ENCODE measurements at places on chromosomes 1 and 21. TPM values are rescaled to one million over a fixed set of nuclear protein-coding genes. Genes with fewer than 3 reads are reported as not detected.

Gene ZMYND12
- total RNA-seq, result 1.4 TPM

Gene AURKAIP1
- total RNA-seq, result 82.6 TPM

Gene OR2G6
- total RNA-seq, result not detected

Gene KCNH1
- 0.19 TPM for total RNA-seq

Gene DNALI1
- total RNA-seq, result 5.0 TPM

Gene OR10J1
- not detected for total RNA-seq

Gene GBP1
- total RNA-seq, result 22.3 TPM

Gene TUT4
- total RNA-seq, result 15.3 TPM

Gene LCE3E
- total RNA-seq, result not detected

Gene TCHH
- under 0.01 TPM for total RNA-seq

Gene SLC25A34
- total RNA-seq, result 0.38 TPM

Gene TTC24
- not detected for total RNA-seq

Gene RPTN
- under 0.01 TPM for total RNA-seq

Gene KLHDC8A
- total RNA-seq, result not detected

Gene RNU1-4
- under 0.01 TPM for total RNA-seq

Gene PGBD5
- total RNA-seq, result under 0.01 TPM

Gene GTF2B
- total RNA-seq, result 45.6 TPM

Gene ZNF648
- not detected for total RNA-seq
